ENCODE measurements at places on chromosomes 6 and 20.

DNA sequence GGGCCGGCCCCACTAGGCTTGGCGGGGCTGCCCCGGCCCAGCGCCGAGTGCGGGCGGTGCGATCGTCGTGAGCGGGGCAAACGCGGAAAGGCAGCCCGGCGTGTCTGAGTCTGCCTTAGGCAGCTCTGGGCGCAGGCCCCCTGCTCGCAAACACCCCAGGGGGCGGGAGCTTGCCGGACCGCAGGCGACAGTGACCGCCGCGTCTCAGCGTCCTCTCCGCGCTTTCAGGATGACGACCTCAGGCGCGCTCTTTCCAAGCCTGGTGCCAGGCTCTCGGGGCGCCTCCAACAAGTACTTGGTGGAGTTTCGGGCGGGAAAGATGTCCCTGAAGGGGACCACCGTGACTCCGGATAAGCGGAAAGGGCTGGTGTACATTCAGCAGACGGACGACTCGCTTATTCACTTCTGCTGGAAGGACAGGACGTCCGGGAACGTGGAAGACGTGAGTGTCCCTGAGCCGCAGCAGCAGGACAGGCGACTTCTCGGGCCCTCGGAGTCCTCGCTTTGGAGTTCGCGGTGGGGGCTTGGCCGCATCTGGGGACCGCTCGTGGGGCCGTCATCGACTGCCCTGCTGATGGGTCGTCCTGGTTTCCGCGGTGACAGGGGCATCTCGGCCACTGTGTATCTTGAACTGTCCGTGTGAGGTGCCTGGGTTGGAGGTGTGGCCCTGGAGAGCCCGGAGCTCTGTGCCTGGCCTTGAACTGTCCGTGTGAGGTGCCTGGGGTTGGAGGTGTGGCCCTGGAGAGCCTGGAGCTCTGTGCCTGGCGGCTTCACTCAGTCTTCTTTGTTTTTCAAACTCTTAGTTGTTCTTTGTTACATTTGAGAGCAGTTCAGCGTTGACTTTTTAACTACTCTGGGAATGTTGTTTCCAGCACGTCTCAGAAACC is 786 bp downstream of the ADRM1 start:
- DNase-seq: no peak

GRCh38 chr6:24720131-24720603 is 1.2 kb upstream of the C6orf62 start:
- peak; percentile 83 for DNase-seq

DNA sequence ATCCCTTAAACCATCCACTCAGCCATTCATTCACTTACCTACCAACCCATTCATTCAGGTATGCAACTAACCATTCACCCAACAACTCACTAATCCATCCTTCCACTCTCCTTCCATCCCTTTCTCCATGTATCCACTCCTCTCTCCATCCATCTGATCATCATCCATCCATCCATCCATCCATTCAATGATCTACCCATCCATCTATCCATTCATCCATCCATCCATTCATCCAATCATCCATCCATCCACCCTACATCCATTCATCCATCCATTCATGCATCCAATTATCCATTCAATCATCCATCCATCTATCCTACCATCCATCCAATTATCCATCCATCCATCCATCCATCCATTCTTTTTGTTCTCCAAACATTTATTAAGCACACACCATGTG is 13.8 kb upstream of the BCAS1 start:
- DNase-seq: no peak

GRCh38 chr6:41442800-41443501 is 103.2 kb upstream of the FOXP4 start:
- DNase-seq: peak; percentile 43

- no peak for DNase-seq
Measured at GRCh38 chr6:109121411-109121810, 26.1 kb downstream of the CEP57L1 start.

Data from CD4-positive, alpha-beta T cell treated with Interleukin-17A for 4 hours (primary cell).